Activated naive CD4-positive, alpha-beta T cell treated with anti-CD3 and anti-CD28 coated beads for 36 hours (primary cell): ENCODE measurements at places on chromosomes 3 and 15. TPM values are rescaled to one million over a fixed set of nuclear protein-coding genes. Genes with fewer than 3 reads are reported as not detected.

DNA sequence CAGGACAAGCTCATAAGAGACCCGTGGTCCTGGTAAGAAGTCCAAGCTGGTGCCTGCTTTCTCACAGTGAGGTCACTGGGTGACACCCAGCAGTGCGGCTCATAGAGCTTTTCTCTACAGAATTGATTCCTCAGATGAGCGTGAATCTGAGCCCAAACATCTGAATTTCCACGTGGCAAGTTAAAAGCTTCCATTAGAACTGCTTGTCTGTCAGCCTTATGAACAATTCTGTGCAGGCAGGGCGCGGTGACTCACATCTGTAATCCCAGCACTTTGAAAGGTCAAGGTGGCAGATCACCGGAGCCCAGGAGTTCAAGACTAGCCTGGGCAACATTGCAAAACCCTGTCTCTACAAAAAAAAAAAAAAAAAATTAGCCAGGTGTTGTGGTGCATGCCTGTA lies 113.1 kb upstream of the ABHD17C start:
- DNase-seq = no peak

DNA sequence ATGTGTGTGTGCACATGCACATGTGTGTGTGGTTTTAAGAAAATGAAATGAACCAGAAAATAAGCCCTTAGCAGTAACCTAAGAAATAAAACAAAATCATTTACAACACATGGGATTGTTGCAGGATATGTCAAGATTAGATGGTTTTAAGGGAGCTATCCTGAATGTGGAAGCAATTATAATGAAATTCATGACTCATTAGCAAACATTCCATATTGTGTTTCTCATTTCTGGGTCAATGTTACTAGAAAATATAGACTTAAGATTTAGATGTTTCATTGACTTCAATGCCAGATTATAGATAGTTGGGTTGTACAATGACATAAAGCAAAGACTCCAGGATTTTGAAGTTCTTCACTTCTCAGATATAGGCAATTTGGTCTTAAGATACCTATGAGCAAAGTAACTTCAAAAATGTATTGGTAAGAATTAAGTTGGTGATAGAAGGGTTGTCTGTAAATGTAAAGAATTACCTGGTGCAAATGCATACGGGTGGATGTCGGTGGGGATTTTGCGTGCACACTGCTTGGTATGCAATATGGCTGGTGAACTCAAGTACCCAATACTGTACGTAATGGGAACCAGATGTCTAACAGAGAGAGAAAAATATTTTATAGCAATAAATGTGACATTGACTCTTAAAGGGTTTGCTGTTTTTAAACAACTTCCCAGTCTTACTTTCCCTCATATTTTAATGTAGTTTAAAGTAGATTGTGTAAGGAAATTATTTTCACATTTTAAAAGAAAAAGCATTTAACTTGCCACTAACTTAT lies 53.9 kb upstream of the NR2F2 start:
- no peak for DNase-seq

DNA sequence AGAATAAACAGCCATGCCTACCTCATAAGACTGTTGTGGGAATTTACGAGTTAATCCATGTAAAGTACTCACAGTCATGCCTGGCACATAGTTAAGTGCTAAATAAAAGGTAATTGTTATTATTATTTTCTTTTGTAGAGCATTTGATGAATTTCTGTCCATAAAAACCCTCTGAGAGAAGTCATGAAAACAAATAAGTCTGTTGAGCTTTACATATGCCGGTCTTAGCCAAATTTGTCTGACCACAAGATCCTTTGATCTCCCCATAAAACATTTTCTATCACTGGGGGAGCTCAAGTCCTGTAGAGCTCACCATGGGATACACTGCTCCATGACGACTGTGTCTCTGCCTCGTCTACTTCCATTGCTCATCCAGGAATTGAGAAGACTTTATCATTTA lies 114.0 kb downstream of the MAGI1 start:
- no peak for DNase-seq

DNA sequence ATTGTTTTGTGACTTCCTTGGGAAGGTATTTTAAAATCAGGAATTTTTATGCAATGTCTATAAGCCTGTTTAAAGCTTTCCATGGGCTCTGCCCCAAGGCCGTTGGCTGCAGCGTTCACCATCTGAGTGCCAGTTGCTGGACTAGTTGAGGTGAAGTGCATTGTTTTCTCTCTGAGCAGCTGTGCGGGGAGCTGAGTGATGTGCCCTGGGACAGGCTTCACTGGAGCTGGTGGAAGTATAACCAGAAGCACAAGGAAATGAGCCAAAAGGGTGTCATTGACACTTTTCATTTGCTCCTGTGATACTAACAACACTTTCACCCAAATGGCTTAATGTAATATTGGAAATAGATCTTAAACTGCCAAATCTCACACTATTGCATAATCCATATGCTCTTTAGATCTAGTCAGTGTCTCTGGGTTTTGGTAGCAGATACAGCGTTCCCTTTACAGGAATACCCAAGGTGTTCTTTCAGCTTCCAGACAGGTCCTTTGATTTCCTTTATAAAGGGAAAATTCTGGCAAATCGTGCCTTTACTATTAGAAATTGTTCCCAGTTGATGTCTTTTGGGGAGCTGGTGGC lies 29.2 kb downstream of the APH1B start:
- DNase-seq = no peak

DNA sequence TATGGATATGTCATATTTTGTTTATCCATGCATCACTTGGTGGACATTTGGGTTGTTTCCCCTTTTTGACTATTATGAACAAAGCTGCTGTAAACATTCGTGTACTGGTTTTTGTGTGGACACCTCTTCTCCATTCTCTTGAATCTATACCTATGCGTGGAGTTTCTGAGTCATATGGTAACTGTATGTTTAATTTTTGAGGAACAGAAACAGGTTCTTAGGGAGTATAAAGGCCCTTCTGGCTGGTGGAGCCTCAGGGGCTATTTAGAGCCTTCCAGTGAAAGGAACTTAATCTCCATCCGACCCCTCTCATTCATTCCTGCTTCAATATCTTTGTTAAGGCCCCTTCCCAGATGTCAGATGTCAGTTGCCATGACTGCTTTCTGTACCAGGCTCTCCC lies 14.1 kb upstream of the CTXND1 start:
- DNase-seq = no peak

The SAMD7 gene
- total RNA-seq = not detected
